CD14-positive monocyte (primary cell): ENCODE measurements at places on chromosomes 11 and 22. TPM values are rescaled to one million over a fixed set of nuclear protein-coding genes. Genes with fewer than 3 reads are reported as not detected.

LMO2 gene
- polyA plus RNA-seq = 95.7 and 140 TPM in 2 replicates

DNA sequence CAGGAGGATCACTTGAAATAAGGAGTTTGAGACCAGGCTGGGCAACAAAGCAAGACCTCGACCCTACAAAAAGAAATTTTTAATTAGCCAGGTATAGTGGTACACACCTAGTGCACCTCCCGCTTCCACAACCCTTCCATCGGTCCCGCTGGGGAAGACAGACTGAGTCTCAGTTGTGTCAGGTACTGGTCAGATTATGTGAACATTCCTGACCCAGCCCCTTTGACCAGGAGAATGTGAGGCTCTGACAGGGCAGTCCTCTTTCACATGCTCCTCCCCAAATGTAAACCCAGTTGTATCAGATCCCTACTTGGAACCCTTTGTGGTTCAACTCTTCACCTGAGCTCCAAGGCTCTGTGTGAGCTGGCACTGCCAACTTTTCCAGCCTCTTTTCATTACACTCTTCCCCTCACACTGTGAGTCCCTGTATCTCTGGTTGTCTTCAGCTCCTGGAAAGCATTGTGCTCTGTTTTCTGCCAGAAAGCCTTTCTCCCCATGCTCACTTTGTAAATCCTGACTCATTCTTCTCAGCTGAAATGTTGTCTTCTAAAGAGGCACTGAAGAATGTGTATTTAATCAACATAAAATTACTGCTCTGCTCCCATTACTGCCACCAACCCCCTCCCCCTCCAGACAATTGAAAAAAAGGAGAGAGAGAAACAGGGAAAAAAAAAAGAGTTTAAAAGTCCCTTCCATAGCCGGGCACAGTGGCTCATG, 2.1 kb upstream of the TTLL12 start:
- no peak overlapping the region for H3K27ac ChIP-seq
- H3K27me3 ChIP-seq = no peaks in the 10 kb centered on the region
- H3K4me3 ChIP-seq = no peak overlapping the region
- no peaks in the 10 kb centered on the region for H3K36me3 ChIP-seq

NAV2 gene
- polyA plus RNA-seq = not detected

- H3K4me3 ChIP-seq = no peak overlapping the region
- no peak for DNase-seq
- H3K4me1 ChIP-seq = peaks cover 36% of the 10 kb centered on the region
- H3K27me3 ChIP-seq = no peaks in the 10 kb centered on the region
Measured at GRCh38 chr11:65115361-65116082, 2.0 kb downstream of the ZNHIT2 start.

- H3K4me1 ChIP-seq = no peaks in the 10 kb centered on the region
- peaks cover 4% of the 10 kb centered on the region for H3K27me3 ChIP-seq
- H3K4me3 ChIP-seq = no peak overlapping the region
- DNase-seq = no peak
Measured at GRCh38 chr11:376531-377173, 7.4 kb downstream of the B4GALNT4 start.

SAA1 gene
- polyA plus RNA-seq = not detected

DNA sequence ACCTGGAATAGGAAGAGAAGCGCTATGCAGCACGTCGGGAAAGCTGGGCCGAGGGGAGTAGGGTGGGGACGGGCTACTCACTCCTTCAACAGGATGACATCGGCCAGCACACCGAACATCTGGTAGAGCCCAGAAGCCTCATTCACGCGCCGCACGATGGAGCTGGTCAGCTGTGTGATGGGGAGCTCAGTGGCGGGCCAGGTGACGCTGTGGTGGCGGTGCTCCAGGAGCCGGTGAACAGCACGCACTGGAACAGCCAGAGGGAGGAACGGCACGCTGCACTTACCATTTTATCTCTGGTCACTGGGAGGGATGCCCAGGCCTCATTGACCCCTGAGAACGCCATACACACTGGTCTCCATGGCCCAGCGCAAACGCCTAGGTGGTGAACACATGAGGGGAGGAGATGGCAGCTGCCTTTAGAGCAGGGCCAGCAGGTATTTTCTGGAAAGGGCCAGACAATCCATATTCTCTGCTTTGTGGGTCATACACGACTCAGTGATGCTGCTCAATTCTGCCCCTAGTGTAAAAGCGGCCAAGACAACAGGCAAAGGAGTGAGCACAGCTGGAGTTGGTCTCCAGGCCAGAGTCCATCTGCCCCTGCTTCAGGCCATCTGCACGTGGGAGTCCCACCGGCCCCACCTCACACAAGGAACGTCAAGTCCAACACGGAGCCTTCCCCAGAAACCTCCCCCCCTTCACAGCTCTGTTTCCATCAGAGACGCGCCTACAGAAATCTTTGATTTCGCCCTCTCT, 8.8 kb downstream of the FOXRED2 start:
- H3K27me3 ChIP-seq = no peaks in the 10 kb centered on the region
- peaks cover 9% of the 10 kb centered on the region for H3K36me3 ChIP-seq
- H3K4me3 ChIP-seq = no peak overlapping the region
- no peak overlapping the region for H3K27ac ChIP-seq
- DNase-seq = no peak

GRCh38 chr11:118200497-118200896, 24.1 kb upstream of the SCN2B start:
- DNase-seq = no peak
- no peak overlapping the region for H3K4me3 ChIP-seq
- peaks cover 21% of the 10 kb centered on the region for H3K4me1 ChIP-seq
- H3K27me3 ChIP-seq = no peaks in the 10 kb centered on the region

- no peak for DNase-seq
- H3K27me3 ChIP-seq = no peaks in the 10 kb centered on the region
- H3K36me3 ChIP-seq = peaks cover 11% of the 10 kb centered on the region
- H3K4me1 ChIP-seq = peaks cover 75% of the 10 kb centered on the region
- peak overlapping the region; percentile 60 for H3K27ac ChIP-seq
Measured at GRCh38 chr11:63504933-63505586, 824 bp upstream of the LGALS12 start.

DNA sequence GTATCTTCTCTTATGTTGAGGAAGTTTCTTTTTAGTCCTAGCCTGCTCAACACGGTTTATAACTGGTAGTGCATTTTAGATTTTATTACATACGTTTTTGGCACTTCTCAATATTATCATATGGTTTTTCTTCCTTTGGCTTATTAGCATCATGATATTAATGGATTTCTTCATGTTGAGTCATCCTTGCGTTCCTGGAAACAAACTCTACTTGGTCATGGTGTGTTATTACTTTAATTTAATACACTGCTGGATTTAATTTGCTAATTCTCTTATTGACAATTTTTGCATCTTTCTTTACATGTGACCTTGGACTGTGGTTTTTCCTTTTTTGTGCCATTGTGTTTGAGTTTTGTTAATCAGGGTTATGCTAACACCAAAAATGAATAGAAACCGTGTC, 20.5 kb downstream of the IGF2 start:
- H3K4me3 ChIP-seq = no peak overlapping the region
- H3K4me1 ChIP-seq = no peaks in the 10 kb centered on the region
- DNase-seq = no peak
- no peak overlapping the region for H3K27ac ChIP-seq
- no peaks in the 10 kb centered on the region for H3K36me3 ChIP-seq

- no peak overlapping the region for H3K27ac ChIP-seq
- DNase-seq = no peak
- no peaks in the 10 kb centered on the region for H3K36me3 ChIP-seq
- no peaks in the 10 kb centered on the region for H3K4me1 ChIP-seq
- H3K27me3 ChIP-seq = no peaks in the 10 kb centered on the region
Measured at GRCh38 chr22:47647181-47647580, 884.7 kb downstream of the TBC1D22A start.

DNA sequence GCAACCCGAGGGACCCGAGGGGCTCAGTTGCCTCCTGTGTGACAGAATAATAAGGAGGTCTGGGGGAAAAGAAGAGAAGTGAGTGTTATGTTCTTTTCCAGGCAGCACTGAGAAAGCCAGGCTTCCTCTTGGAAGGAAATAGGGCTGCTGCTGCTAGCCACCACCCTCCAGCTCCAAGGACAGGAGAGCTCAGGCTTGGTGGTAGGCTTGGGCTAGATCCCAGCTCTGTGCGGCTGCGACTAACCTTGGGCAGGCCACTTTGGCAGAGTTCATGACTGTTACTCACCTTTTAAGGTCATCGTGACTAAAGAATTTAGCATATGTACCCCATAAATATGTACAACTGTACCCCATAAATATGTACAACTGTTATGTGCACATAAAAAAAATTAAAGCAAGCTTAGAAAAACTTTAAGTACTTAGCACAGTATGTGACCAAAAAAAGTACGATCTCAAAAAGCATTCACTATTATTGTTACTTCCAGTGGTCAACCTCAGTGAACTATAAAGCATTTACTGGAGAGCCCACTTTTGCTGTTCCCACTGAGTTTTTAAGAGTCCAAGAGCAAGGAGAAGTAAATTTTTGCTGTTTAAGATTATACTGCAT, 124.7 kb upstream of the POU2AF2 start:
- no peaks in the 10 kb centered on the region for H3K27me3 ChIP-seq
- DNase-seq = no peak
- no peaks in the 10 kb centered on the region for H3K4me1 ChIP-seq
- H3K27ac ChIP-seq = no peak overlapping the region

LMO1 gene
- polyA plus RNA-seq = not detected

- H3K27me3 ChIP-seq = peaks cover 94% of the 10 kb centered on the region
- no peak for DNase-seq
- H3K27ac ChIP-seq = no peak overlapping the region
- H3K4me3 ChIP-seq = no peak overlapping the region
Measured at GRCh38 chr11:16612566-16613261, 125.7 kb upstream of the C11orf58 start.

PRSS23 gene
- polyA plus RNA-seq = not detected in 2 replicates

OR52N4 gene
- polyA plus RNA-seq = 0.24 TPM

MPEG1 gene
- 971 TPM for polyA plus RNA-seq

- no peak overlapping the region for H3K27ac ChIP-seq
- H3K27me3 ChIP-seq = no peaks in the 10 kb centered on the region
- H3K4me3 ChIP-seq = no peak overlapping the region
- peaks cover 28% of the 10 kb centered on the region for H3K4me1 ChIP-seq
- H3K36me3 ChIP-seq = peaks cover 75% of the 10 kb centered on the region
- no peak for DNase-seq
Measured at GRCh38 chr22:35334004-35334403, 34.3 kb downstream of the TOM1 start.

DNA sequence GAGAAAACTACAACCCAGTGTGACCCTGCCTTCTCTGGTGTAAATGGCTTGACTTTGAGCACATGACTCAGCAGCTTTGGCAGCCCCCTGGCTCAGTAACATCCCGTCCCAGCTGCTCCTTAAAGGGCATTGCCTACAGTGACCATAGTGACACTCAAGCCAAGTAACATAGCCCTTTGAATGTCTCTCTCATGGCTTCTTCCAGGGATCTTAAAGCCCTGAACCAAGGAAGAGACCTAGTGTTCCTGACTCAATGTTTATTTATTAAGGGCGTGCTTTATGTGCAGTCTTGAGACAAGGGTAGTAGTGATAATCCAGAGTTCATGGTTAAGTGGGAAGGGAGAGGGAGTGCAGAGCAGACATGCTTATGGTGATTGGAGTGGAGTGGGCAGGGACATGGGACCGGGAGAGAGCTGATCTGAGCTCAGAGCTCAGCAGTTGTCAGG, 125.7 kb downstream of the PARVA start:
- no peak for DNase-seq
- no peak overlapping the region for H3K27ac ChIP-seq

DNA sequence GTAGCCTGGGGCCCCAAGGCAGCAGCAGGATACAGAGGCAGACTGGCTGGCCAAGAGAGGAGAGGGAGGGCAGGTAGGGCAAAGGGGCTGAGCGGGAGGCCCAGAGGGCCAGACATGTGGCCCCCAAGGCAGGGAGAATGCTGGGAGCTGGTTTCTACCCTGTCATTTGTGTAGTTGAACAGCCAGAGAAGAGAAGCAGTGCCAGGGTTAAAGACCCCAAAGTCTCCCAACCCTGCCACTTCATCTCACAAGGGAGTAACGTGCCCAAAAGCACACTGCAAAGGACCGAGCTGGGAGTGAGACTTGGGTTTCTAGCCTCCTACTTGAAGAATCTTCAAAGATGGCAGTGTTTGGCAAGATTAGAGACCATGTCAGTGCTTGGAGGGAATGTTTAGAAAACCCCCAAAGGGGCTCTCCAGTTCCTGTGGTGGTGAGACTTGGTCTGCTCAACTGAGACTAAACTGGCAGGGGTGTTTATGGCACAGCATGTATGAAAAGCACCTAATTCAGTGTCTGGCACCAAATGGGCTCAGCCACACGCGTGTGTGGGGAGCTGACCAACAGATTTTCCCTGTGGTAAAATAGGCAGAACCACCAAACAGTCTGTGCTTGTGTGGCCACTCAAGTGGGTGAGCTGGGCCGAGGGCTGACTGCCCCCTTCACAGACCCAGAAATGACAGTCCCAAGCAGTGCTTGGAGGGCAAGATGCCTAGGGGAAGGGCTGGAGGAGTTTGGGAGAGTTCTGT, 68.2 kb upstream of the CLTCL1 start:
- DNase-seq = no peak
- H3K27ac ChIP-seq = no peak overlapping the region
- H3K4me3 ChIP-seq = no peak overlapping the region
- H3K36me3 ChIP-seq = peaks cover 90% of the 10 kb centered on the region

DNA sequence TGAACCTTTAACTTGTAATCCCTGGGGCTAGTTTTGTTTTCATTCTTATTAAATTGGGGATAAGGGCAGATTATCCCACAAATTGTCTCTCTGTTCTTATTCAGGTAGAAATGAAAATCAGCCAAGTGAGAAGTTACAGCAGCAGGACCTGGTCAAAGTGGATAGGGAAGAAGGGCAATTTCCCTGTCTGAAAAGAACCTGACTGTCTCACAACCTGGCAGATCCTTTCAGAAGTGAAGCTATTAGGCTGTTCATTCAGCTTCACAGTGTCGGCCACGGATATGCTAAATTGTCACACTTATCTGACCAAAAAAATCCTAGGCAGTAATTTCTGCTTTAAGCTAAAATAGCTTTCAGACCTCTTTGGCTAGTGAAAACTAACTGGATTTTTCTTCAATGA, 712.6 kb upstream of the ANO5 start:
- H3K27ac ChIP-seq = no peak overlapping the region
- no peaks in the 10 kb centered on the region for H3K36me3 ChIP-seq
- H3K4me1 ChIP-seq = no peaks in the 10 kb centered on the region
- H3K4me3 ChIP-seq = no peak overlapping the region
- DNase-seq = no peak

SHISAL1 gene
- polyA plus RNA-seq = not detected

RFPL3 gene
- polyA plus RNA-seq = not detected

ADAMTS15 gene
- polyA plus RNA-seq = not detected

DNA sequence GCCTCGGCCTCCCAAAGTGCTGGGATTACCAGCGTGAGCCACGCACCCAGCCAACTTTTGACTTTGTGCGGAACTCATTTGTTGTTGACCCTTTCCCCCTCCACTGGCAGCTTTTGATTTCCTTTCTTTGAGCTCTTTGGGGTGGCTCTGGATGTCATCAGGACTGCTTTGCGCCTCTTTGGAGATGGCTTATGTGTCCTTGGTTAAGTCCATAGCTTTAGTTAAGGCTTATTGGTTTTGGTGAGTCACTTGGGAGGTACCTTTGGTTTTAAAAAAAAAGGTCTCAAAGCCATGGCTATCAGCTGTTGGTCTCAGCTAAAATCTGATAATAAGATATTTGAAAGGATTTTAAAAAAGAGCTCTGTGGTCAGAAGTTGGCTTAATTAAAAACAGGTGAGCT, 5.1 kb upstream of the ARSA start:
- no peak overlapping the region for H3K4me3 ChIP-seq
- DNase-seq = no peak
- no peaks in the 10 kb centered on the region for H3K27me3 ChIP-seq
- no peaks in the 10 kb centered on the region for H3K36me3 ChIP-seq
- H3K27ac ChIP-seq = no peak overlapping the region
- H3K4me1 ChIP-seq = peaks cover 8% of the 10 kb centered on the region
